ENCODE measurements at places on chromosomes 13 and 19.

GRCh38 chr13:106372199-106373155, 163.0 kb downstream of the EFNB2 start:
- no peak for DNase-seq

GRCh38 chr13:29162638-29163235, 342.6 kb downstream of the MTUS2 start:
- no peak for DNase-seq

DNA sequence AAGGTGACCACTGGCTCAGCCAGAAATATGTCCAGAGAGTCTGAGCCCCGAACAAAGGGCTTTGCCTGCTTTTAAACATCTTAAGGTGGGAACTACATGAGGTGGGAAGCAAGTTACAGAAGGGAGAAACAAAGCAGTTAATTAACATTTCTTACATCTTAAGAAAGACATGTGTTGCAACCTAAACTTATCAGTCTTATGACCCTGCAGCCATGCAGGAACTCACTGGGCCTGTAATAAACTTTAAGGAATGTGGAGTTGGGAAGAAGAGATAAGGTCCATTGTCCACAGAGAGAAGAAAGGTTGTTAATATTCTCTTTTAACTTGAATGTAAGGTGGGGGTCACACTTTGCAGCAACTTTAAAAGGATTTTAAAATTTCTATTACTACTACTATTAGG, 46.8 kb upstream of the CYP2A7 start:
- no peak for DNase-seq

DNA sequence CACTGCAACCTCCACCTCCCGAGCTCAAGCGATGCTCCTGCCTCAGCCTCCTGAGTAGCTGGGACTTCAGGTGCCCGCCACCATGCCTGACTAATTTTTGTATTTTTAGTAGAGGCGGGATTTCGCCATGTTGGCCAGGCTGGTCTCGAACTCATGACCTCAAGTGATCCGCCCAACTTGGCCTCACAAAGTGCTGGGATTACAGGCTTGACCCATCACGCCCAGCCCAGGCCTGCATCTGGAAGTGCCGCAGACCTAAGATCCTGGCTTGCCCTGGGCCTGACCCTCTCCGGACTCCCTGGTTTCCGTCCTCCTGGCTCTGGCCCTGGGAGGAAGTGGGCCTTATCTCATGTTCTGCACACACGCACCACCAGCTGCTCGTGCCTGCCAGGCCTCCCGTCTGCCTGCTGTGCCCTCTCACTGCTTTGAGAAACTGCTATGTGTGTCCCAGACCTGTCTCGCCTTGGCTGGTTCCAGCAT, 4.7 kb upstream of the PTGIR start:
- no peak for DNase-seq

Data from mucosa of gallbladder (tissue), 1 donor.